ENCODE measurements at places on chromosomes 16 and 17.

DNA sequence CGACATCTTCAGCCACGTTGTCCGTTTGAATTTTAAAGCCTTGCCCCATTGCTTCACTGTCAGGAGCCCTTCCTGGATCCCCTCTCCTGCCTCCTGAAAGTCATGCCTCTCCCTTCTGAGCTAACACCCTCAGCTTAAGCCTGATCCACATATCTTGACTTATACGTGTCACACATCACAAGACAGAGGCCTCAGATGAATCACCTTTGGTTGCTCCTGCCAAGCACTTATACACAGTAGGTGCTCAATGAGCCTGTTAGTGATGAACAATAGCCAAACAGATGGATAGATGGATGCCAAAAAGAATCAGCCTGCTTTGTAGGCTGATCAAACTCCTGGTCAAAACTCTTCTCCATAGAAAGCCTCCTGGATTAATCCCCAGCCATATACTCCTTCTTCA lies 31.8 kb downstream of the PITPNM3 start:
- DNase-seq = no peak

DNA sequence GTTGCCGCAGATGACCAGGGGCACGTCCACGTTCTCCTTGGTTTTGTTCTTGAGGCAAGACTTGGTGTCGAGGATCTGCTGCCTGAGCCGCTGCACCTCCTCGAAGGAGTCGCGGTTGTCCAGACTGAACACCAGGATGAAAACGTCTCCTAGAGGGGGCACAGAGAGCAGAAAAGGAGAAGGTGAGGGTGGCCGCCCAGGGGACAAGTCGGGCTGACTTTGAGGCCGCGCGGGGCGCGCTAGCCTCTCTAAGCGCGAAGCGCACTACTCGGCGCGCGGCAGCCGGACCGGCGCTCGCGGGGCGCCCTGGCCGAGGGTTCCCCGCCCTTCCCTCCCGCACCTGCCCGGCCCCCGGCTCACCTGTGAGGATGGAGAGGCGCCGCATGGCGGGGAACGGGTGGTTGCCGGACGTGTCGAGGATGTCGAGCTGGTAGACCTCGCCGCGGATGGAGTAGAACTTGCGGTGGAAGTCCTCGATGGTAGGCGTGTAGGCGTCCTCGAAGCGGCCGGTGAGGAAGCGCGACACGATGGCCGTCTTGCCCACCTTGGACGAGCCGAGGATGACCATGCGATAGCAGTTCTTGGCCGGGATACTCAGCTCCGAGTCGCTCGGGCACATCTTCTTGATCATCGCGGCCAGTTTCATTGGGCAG lies 533 bp downstream of the RASD1 start:
- peak; percentile 28 for DNase-seq

DNA sequence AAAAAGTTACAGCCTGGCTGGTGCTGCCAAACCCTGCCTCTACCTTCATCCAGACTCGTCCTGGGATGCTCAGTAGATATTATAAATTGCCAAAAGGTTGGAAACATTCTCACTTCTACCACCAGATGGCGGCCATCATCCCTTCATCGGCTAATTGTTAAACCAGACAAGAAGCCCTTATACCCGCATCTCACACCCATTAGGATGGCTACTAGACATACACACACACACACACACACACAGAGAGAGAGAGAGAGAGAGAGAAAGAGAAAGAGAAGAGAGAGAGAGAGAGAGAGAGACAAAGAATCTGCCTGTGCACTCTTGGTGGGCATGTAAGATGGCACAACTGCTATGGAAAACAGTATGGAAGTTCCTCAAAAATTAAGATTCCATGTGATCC lies 15.0 kb upstream of the SCIMP start:
- peak; percentile 73 for DNase-seq

- no peak for DNase-seq
These were observed 15.5 kb downstream of the TK2 start for GRCh38 chr16:66534376-66534799.

DNA sequence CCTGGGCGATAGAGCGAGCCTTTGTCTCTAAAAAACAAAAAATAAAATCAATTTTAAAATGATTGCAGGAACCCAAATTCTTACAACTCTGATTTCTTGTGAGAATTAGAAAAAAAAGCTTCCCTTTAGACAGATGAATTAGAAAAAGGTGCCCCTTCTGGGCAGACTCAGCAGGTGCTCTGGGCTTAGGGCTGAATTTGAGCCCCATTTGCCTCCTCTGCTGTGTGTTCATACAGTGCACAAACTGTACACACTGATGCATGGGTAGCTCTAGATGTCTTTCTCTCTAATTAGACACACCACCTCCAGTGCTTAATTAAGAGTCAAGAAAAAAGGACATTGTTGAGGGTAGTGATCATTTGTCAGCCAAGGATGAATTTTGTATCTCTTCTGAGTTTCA lies 38.5 kb upstream of the NOL11 start:
- DNase-seq = no peak
